ENCODE measurements at places on chromosomes 5 and 9.

GRCh38 chr5:83487155-83487554 lies 15.6 kb downstream of the VCAN start:
- DNase-seq = no peak

GRCh38 chr5:80738466-80738865 lies 83.7 kb upstream of the DHFR start:
- DNase-seq = no peak

DNA sequence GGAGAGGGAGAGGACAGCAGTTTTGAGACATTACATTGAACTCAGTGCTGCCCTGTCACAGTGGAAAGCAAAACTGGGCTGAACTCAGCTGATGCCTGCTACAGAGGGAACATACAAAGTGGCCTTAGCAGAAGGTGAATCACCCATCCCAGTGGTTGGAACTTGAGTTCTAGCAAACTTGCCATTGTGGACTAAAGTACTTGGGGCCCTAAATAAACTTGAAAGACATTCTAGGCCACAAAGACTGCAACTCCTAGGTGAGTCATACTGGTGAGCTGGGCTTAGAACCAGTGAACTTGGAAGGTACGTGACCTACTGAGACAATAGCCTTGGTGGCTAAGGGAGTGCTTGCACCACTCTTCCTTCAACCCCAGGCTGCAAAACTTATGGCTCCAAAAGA lies 155.7 kb upstream of the RIOK2 start:
- no peak for DNase-seq

GRCh38 chr5:111063709-111064322 lies 7.7 kb upstream of the TSLP start:
- DNase-seq = no peak

- no peak for DNase-seq
These were observed 841 bp downstream of the ASB6 start for GRCh38 chr9:129640871-129641749.

DNA sequence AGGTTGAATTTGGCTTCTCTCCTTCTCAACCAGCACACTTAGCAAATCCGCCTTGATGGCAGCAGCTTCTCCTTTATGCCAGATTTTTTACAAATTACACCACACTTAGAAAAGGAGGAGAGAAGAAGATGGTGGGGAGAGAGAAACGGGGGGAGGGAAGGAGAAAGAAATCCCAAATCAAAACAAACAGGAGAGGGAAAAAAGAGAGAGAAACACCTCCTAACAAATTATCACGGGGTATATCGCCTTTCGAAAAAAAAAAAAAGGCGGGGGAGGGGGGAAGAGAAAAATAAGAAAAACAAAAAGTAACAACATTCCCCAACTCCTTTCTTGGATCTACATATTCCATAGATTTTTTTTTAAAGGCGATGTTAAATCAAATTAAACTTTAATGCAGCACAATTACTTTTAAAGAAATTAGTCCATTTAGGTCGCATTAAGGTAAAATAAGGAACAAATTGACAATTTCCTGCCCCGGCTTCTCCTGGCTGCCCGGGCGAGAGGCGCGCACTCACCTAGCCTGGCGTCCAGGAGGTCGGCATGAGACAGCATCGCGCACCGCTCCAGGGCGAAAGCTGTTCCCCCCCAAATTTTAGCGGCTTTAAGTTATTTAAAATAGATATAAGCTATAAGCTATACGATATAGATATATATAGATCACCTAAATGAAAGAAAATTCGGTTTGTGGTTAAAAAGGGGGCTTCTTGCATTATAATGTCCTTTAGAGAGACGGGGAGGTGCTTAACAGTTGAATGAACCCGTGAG lies at the start of gene OTP:
OTP (minus strand) TSS at position 716 of the 765 bp plus-strand sequence; CDS start at position 552, 164 bp downstream.
- no peak for DNase-seq

DNA sequence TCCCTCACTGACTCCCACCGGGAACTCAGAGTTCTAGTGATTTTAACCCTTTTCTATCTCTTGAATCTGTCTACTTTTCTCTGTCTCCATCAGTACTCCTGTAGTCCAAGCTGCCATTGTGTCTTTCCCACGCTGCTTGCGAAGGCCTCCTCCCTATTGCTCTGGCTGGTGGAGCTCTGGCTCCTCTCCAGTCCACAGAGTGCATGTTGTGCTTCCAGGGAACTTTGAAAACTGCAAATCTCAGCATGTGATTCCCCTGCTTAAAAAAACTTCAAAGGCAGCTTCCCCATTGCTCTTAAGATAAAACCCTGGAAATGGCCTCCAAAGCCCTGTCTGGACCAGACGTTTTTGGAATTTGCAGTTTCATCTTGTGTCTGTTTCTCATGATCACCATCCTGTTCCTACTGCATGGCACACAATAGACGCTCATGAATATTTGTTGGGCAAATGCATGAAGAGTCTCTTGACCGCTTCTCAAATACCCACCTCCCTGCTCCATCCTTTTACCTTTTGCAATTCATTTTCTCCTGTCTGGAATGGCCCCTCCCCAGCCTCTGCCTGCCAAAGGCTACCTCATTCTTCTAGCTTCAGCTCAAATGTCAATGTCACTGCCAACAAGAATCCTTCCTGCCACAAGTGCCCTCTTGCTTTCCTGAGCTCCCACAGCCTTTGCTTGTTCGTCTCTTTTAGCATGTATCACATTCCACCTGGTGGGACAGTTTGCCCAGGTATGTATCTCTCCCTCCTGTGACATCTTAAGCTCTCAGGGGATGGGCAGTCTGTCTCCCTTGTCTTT lies 293.2 kb downstream of the ARHGAP26 start:
- DNase-seq = no peak
